ENCODE measurements at places on chromosomes 3 and 15.

GRCh38 chr3:183353421-183353820 lies 75.0 kb downstream of the MCF2L2 start:
- no peak for DNase-seq

DNA sequence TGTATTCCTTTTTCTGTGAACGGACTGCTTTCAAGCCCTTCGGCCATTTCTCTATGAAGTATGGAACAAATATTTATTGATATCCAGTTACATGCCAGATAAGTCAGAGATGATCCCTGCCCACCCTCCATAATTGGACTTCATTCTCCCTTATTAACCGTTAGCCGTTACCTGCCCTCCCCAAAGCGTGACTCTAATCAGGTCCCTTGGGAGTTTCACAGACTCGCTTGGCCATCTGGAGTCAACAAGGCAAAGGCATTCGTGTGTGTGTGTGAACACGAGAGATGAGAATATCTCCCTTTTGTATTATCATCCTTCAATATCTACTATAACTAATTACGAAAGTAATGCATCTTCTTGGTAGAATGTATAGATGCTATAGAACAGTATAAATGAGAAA lies 314.5 kb downstream of the TLE3 start:
- no peak for DNase-seq

DNA sequence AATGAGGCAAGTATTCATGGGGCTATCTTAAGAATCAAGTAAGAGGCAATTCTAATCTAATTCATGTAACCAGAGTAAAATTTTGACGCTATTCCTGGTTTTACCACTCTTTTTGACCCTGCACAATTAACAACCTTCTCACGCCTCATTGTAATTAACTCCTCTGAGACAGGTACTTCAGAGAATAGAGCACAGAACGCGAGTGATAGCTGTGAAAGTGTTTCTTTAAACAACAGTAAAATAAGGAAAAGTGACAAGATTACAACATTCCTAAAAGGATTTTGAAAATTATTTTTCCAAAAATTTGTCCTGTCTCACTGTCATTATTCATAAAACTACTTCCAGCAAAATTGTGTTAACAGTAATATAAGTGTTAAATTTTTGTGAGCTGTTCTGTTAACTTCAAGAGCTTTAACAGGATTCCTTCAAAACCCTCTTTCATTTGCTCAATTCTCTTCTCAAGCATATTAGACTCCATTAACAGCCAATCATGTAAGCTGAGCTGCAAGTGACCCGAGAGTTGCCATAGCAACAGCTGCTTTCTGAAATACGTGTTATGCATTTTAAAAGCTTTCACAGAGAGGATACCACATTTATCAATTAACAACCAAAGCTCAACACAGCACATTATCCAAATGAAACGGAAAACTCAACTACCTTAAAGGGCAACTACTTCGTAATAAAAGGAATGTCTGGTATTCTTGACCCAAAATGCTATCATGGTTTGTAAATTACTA lies 93.1 kb downstream of the STAG1 start:
- DNase-seq, result peak; percentile 74

DNA sequence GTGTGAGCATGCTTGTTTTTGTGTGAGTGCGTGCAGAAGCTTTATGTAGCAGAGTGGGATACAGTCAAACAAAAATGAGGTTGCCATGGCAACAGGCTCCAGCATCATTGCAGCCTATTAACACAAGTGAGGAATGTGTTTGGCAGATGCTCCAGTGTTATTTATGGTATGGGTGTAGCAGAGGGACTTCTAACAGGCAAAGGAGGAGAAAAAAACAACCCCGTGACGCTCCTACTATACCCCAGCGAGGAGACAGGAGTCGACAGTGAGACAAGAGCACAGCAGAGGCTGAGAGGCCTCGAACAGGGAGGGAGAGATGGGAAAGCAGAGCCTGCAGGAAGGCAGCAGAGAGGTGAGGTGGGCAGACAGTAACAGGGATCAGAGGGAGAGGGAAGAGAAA lies 4.9 kb downstream of the ADCY5 start:
- peak; percentile 17 for DNase-seq

DNA sequence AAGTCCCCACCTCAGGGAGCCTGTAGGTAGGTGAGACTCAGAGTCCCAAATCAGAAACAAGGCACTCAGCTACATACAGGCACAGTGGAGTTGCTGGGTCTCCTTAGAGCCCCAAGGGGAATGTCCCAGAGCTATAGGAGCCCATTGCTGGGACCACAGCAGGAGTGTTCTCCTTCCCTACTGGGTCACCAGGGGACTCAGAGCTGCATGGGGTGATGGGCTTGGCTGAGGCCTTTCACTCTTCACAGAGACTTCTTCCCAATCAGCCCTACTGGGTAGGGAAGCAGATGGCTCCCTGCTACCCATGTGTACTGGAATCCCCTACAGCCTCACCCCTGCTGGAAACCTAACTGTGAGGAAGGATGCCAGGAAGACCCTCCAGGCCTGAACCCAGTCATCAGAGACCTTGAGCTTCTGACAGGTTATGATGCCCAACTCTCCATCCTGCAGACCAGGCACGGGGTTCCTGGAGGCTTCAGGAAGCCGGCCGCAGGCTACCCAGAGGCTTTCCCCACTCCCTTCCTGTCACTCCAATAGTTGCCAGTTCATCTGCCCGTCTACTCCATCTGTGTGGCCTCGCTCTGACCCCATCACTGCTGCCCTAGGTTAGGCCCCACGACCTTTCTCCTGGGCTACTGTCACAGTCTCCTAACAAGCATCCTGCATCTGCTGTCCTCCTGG lies 24.0 kb downstream of the RASGRF1 start:
- DNase-seq, result no peak

- no peak for DNase-seq
Observed at GRCh38 chr3:23356169-23356568, 153.0 kb downstream of the UBE2E2 start.

DNA sequence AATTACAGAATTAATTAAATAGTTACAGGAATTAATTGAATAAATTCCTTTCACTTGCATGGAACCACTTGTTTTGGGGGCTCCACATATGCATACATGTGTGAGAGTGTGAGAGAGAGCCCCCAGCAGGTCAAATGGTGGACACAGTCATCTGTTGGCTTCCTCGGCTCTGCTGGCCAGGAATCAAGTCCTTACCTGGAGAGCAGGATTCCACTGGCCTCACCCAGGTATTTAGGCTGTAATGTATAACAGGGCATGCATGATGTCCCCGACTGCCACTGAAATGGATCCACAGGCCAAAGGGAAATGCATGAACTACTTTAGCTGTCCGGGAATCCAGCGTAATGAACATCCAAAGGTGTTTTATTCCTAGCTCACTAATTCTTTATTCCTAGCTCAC lies 139.7 kb upstream of the SMAD3 start:
- no peak for DNase-seq

DNA sequence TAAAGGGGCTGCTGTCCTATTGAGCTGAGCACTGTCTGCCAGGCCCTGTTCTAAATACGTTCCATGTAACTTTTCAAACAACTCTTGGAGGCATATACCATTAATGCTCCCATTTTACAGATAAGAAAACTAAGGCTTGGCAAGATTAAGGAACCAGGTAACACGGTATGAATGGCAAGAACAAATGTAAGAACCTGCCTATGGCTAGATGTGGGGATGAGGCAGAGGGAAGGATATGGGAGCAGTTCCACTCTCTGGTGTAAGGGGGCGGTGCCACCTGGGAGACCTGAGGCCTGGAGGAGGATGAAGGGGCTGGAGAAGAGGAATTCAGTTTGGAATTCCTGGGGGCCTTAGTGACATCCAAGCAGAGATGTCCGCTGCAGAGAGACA lies 3.8 kb upstream of the LMAN1L start:
- no peak for DNase-seq

DNA sequence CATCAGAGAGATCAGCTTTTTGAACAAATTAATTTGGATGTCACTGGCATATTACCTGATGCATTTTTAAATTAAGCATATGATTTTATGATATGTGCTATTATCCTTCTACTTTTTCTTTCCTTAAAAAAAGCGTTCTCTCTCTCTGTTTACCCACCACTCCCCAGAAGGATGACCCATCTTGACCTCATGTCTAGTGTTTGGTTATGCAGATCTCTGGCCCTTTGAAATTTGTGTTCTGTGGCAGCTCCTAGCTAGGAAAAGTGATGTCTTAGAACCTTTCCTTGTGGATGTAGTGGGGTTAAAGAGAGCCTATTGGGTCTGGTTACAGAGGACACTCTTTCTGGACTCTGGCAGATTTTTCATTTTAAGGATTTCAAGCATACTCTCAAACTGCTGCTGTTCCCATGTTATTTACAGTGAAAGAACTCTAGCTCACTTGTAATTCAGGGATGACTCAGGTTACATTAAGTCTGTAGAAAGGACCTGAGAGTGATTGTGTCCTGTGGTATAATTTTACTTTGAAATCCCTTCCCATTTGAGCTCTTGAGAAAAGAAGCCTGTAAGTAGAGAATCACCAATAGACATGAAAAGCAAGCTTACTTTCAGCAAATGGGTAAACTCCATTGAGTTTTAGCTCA lies 23.8 kb downstream of the ARHGEF26 start:
- no peak for DNase-seq

Measured in fibroblast of skin of right biceps (primary cell).